ENCODE measurements at places on chromosomes 3 and 15. TPM values are rescaled to one million over a fixed set of nuclear protein-coding genes. Genes with fewer than 3 reads are reported as not detected.

PDE8A gene
- total RNA-seq, result 33.1 TPM

GDPGP1 gene
- total RNA-seq, result 5.6 TPM

DNA sequence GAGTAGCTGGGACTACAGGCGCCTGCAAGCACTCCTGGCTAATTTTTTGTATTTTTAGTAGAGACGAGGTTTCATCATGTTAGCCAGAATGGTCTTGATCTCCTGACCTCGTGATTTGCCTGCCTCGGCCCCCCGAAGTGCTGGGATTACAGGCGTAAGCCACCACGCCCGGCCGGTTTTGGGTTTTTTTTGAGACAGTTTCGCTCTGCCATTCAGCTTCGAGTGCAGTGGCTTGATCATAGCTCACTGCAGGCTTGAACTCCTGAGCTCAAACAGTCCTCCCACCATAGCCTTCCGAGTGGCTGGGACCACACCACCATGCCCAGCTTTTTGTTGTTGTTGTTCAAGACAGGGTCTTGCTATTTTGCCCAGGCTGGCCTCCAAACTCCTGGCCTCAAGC lies 16.0 kb upstream of the SCAP start:
- no peak for DNase-seq

GRCh38 chr3:190435618-190436017 lies 14.1 kb downstream of the TMEM207 start:
- no peak for DNase-seq

DNA sequence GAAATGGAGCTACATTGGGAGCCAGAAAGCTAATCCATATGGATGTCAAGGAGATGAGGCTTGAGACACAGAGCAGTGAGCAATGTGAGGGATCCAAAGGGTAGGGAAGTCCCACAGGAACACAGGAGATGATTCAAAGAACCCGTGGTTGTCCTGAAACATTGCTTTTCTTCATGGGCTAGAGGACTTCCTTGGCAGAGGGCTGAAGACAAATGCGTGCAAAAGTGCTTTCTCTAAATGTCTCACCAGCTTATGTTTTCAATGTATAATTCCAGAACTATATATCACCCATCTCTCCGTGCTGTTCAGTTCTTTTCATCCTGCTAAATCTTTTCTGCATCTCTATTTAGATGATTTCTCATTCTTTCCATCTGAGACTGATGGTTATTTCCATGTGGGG lies 46.0 kb upstream of the GOLGA8A start:
- no peak for DNase-seq

- no peak for DNase-seq
Measured at GRCh38 chr15:39546842-39547241, 34.0 kb upstream of the THBS1 start.

DNA sequence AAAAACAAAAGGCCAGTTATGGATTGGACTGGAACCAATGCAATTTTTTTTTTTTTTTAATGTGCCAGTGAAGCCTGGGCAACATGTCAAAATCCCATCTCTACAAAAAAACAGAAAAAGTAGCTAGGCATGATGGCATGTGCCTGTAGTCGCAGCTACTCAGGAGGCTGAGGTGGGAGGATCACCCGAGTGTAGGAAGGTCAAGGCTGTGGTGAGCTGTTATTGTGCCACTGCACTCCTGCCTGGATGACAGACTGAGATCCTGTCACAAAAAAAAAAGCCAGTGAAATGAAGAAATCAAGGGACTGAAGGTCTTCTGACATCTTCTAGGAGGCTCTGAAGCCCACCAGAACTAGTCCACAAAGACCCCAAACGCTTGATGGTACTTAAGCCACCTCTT lies 101.2 kb downstream of the IQSEC1 start:
- DNase-seq, result no peak

DNA sequence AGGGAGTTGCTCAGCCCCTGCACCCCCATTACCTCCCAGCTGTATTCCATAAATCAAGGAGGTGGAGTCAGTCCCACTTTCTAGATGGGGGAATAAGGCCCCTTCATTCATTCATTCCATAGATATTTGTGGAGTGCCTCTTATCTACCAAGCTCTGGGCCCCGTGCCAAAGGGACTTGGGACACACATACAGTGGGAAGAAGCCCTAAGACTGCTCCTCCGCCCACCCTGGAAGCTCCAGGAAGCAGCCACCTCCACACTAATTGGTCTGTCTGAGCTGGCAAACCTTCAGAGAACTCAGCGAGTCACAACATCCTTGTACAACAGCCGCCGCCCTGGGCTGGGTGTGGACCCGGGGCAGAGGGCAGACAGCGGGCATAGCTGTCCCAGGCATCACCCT lies 6.4 kb downstream of the STRA6 start:
- DNase-seq, result no peak
